Esophagus mucosa (tissue), 1 donor: ENCODE measurements at places on chromosomes 4 and X.

DNA sequence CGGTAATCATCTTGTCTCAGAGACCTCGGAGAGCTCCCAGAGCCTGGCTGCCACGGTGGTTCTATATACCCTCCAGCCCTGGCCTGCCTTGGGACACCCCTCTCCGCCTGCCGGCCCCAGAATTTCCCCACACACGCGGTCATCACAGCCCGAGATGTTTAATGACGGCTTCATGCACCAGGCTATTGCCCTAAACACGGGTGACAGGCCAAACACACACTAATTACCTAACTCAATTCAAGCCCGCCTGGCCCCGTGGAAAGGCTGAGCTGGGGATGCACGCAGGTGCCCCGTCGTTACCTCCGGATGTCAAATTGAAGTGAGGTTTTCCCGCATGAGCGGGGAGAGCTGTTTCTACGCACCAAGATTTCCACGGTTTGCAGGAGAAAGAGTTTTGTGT, 72.9 kb upstream of the PPP2R3B start:
- ATAC-seq: no peak

DNA sequence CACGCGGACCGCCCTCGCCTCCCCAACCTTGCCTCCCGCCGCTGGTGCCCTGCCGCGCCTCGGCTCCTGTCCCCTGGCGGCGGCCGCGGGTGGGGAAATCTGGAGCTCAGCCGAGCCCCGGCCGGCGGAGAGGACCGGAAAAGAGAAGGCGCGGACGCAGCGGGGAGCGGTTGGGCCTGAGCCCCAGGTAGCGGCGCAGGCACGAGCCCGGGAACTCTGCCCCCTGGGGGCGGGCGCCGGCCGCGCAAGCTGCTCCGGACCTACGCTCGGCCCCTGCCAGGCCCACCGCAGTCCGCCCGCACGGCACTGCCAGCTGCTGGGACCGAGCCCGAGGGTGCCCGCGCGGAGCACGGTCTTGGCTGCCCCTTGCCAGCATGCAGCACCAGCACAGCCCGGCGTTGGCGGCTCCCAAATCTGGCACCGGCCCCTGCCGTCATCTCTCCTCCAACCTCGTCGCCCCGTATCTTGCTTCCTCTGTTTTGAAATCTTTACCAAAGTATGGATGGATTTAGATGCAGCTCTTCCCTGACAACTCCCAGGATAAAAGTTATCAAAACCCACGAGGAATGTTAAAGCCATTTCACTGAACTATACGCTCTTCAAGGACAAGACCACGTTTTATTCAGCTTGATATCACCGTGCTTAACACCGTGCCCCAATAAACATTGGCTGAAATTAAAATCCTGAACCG, at the start of gene PRSS12:
Gene PRSS12 (minus strand): TSS at position 161 of the 691 bp plus-strand sequence. CDS start 283 bp downstream, outside the sequence.
- ATAC-seq: peak; percentile 88

DNA sequence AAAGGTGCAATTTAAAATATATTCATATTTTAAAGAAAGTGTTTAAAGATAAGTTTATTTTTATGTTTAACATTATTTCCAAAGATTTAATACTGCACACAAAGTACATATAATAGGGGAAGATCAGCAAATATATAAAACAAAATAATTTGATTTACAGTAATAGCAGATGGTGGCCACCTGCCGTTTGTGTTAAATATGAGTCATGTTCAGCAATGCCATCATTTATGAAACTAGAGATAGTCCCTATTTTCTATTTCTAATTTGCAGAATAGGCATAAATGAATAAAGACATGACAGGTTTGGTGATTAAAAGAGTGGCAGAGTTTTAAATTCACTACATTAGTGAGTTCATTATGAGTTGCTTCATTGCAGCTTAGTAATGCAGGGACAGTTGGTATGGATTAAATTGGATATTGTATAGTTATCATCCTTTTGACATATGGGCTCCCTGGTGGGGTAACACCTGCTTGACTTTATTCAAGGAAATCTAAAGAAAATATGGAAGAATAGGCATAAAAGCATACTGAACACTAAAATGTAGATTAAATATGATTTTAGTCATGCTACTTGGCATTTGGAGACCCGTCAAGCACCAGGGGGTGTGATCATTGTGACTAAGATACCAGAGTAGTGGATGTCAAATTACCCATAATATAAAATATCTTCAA, 78.8 kb upstream of the BANK1 start:
- ATAC-seq: no peak

GRCh38 chr4:7398104-7398423, 36.7 kb downstream of the PSAPL1 start:
- ATAC-seq: no peak

DNA sequence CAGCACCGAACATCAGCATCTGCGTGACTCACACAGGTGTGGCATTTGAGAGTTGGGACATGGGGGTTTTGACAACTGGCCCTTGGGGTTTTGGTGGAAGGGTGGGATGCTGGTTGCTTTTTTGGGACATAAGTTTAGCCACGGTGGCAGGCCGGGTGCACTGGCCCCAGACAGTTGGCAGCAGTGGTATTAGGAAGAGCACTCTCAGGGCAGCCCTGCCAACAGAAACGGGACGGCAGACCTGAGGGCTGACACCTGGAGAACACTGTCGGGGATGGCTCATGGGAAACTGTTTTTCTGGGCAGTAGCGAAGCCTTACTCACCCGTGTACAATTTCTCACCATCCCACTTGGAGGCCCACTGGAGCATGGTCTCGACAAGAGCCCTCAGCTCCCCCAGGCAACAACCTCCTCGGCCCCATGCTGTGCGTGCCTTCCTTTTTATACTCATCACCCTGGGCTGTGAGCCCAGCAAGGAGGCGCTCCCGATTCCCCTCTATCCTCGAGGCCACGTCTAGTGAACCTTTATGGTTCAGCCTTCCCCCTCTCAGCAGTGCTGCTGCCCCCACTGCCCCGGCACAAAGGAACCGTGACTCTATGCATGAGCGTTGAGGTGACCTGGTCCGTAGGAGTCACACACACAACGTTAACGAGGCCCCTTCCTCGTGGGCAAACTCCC, 30.6 kb downstream of the WDR1 start:
- no peak for ATAC-seq

- ATAC-seq: no peak
These were observed 384.8 kb downstream of the FAM133A start for GRCh38 chrX:94058728-94059382.

DNA sequence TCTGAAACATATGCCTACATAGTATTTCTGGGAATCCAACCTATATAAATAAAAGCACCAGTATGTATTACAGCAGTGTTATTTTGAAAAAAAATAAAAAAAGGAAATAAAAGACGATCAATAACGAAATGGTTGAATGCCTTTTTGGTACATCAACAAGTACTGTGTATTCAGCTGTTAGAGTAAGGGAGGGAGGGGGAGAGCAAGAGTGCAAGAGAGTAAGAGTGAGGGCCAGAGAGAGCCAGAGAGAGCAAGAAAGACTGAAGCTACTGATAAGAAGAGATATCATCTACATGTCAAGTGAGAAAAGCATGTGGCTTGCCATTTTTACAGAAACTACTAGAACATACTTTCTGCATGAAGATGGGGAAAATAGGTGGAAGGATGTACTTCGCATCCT, 1.8 kb downstream of the SPIN4 start:
- no peak for ATAC-seq

DNA sequence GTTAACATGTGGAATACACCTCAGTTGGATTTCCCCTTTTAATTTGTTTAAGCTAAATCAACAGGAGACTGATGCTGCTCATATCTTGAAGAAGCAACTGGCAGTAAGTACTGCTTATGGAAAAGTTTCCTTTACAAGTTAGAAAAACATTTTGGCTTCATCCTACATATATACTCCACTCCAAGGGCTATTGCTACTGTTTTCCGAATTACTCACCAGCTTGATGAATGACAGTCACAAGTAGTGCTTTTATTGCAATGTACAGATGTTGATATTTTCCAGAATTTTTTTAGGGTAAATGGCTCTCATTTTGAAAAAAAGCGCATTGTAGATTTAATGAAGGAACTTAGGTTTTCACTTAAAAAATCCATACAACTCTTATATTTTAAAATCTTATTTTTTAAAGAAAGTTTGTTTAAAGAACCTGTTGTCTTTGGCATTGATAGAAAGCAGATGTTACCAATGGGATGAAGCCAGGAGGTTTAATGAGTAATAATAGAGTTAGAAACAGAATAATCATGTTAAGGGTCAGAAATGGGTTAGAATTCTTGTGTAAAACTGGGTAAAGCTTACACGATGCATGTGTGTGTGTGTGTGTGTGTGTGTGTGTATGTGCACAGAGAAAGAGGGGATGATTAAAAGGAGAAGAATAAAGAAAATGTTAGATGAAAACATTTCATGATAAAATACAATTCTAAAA, 272.9 kb downstream of the CFAP299 start:
- ATAC-seq: no peak

- ATAC-seq: no peak
These were observed 10.6 kb upstream of the TLR8 start for GRCh38 chrX:12895866-12896265.

DNA sequence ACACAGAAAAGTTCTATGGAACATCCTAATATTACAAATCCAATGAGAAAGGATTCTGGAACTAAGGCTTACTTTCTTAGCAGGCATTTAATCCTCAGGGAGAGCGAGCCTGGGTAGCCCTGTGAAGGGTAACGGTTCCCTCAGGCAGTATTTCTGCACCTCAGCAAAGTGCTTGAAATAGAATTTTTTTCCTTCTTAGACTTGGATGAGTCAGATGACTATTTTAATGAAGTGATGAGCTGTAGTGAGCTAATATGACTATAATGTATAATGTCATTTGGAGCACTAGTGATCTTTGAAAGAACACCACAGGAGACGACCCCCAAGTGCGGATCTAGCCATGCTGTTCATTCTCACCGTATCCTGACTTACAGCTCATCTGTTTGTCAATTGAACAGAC, 493.0 kb upstream of the FAM241A start:
- no peak for ATAC-seq

GRCh38 chr4:52883707-52884669, 21.9 kb downstream of the RASL11B start:
- ATAC-seq: no peak

- ATAC-seq: no peak
These were observed 72.2 kb downstream of the PPP3CA start for GRCh38 chr4:101274888-101275752.

DNA sequence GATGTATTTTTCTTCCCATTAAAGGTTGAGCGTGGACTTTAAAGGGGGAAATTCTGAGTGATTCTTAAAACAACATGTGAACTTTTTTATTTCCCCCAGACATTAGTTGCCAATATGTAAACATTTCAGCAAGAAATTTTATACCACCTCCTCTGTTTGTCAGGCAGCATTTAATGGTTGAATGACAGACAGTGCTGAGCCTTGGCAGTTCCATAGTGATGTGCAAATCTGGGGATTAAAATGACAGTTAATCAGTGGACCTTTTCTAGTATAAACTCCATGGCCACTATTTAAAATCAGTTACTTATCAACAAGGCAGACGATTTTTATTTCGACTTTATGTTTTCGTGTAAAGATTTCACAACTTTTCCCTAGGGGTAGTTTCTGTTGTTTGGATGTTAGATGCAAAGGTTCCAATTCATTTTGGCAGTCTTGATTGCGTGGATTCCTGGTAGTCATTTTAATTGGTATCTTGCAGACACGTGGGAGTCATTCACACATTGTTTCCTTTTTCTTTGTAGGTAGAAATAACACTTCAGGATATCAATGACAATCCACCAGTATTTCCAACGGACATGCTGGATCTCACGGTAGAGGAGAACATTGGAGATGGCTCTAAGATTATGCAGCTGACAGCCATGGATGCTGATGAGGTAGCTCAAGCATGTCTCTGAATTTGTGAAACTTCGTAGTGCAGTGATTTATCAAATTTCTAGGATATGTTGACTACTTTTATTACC, 83.7 kb downstream of the FAT4 start:
- no peak for ATAC-seq
